ENCODE measurements at places on chromosomes 2 and 18. TPM values are rescaled to one million over a fixed set of nuclear protein-coding genes. Genes with fewer than 3 reads are reported as not detected.

DNA sequence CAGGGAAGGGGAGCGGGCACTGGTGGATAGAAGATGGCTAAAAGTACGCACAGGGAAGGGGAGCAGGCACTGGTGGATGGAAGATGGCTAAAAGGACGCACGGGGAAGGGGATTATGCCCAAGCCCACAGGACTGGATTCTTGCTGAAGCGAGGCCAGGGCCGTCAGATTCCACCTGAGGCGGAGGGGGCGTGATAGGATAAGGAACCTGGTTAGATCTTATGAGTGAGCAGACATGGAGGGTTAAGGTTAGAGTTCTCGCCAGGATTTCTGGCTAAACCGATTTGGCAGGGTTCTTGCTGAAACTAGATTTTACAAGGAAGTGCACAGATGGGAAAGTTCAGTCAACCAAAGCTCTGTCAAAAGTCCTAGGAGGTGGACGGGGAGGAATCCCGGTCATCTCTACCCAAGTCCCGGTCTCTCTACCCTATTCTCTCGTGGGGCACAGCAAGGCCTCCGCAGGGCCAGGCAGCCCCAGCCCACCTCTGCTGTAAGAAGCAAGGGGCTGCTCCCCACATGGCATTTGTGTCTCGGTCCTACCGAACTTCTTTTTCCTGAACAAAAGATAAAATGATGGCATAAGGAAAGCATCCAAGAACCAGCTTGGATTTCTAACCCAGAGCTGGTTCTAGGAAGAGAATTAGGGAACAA, 140.8 kb downstream of the PTGR3 start:
- DNase-seq: no peak

DNA sequence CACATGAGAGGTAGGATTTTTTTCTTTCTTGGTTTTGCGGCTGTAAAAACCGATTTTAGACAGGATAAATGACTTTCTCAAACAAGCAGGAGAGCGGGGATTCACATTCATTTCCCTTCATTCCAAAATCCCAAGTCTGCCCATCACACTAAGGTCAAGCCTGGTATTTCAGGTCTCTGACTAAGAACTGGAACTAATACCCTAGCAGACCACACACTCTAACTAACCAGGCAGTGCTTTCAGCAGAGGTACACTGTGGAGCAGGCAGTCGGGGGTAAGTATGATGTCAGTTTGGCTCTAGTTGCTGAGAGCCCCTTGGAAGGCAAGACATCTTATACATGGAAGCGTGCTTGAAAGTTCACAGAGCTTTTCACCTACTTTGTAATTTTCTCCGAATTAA, 128.1 kb upstream of the LHCGR start:
- DNase-seq: no peak

GRCh38 chr2:101442667-101443061, 32.2 kb downstream of the RFX8 start:
- no peak for DNase-seq

SRD5A2 gene
- total RNA-seq: 0.09 TPM

NEB gene
- total RNA-seq: 1.3 TPM

ZNF532 gene
- 66.2 TPM for total RNA-seq

Measured in left lung (tissue), 14 donors.